ENCODE measurements at places on chromosomes 4 and X. TPM values are rescaled to one million over a fixed set of nuclear protein-coding genes. Genes with fewer than 3 reads are reported as not detected.

DNA sequence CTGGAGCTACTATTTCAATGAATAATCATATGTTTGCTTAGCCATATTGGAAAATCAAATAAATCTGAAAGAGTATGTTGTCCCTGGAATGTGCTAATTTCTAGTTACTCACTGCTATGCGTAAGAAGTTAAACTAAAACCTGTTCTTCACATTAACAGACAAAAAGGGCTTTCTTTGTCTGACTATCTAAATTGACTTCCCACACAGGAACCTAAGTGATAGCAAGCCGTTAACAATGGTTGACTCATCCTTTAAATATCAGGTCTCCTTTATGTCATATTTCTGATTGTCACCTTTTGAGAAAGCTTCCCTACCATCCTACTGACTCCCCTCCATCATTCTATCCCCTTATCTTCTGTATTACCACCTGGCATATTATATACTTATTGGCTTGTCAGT lies 81.4 kb downstream of the AMELX start:
- H3K27me3 ChIP-seq, result no peaks in the 10 kb centered on the region
- H3K27ac ChIP-seq, result no peak overlapping the region
- H3K36me3 ChIP-seq, result no peaks in the 10 kb centered on the region
- H3K4me1 ChIP-seq, result no peaks in the 10 kb centered on the region
- no peak overlapping the region for H3K4me3 ChIP-seq
- DNase-seq, result no peak

DNA sequence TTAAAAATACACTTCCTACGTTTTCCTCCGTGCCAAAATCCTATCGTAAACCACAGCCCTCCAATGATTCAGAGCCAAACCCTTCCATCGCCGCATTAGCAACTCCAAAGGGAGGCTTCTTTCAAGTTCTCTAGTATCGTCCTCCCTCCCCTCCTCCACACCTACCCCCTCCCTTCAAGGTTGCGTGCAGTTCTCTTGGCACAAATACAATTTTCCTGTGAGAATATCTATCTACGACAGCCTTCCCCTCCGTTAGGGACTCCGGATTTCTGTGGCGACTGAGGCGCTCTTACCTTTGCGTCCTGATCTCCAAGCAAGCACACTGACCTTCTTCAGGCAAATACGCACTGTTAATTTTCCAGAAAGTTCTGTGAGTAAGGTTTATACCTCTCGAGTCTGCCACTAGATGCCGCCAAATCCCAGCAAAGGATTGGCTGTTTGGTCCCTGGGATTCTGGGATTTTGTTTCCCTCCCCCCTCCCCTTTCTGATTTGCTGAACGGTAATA lies 1.2 kb upstream of the MORF4L2 start:
- peak overlapping the region; percentile 78 for H3K4me3 ChIP-seq
- H3K4me1 ChIP-seq, result peaks cover 3% of the 10 kb centered on the region
- no peaks in the 10 kb centered on the region for H3K27me3 ChIP-seq
- peak; percentile 59 for DNase-seq
- H3K27ac ChIP-seq, result peak overlapping the region; percentile 98

IL21 gene
- polyA plus RNA-seq, result not detected

- no peaks in the 10 kb centered on the region for H3K4me1 ChIP-seq
- DNase-seq, result no peak
- H3K4me3 ChIP-seq, result no peak overlapping the region
Observed at GRCh38 chrX:131067846-131068745, 9.9 kb downstream of the ARHGAP36 start.

GRCh38 chr4:101458914-101459313 lies 111.6 kb upstream of the PPP3CA start:
- H3K36me3 ChIP-seq, result no peaks in the 10 kb centered on the region
- H3K27ac ChIP-seq, result peak overlapping the region; percentile 65
- peak; percentile 60 for DNase-seq
- H3K4me3 ChIP-seq, result no peak overlapping the region
- no peaks in the 10 kb centered on the region for H3K27me3 ChIP-seq
- peaks cover 10% of the 10 kb centered on the region for H3K4me1 ChIP-seq

TBX22 gene
- polyA plus RNA-seq, result not detected

- H3K27me3 ChIP-seq, result no peaks in the 10 kb centered on the region
- H3K36me3 ChIP-seq, result no peaks in the 10 kb centered on the region
- DNase-seq, result no peak
- no peak overlapping the region for H3K27ac ChIP-seq
Observed at GRCh38 chr4:89823416-89823815, 13.5 kb downstream of the SNCA start.

DNA sequence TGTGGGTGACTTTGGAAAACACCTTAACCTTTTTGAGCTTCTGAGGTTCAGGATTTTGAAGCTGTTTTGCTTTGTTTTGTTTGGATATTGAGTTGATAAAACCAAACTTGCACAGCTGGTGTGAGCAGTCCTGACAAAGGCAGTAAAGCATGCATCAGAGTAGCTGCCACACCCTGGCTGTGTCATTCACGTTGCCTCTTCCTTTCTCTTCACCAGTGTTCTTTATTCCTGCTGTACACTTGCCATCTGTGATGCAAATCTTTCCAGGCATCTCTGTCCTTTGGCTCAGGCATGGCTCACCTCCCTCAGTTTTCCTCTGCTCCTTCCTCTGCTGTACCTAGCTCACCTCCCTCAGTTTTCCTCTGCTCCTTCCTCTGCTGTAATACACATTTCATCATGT lies 1850.2 kb upstream of the AGA start:
- H3K27ac ChIP-seq, result no peak overlapping the region
- H3K36me3 ChIP-seq, result no peaks in the 10 kb centered on the region
- no peak for DNase-seq
